Left ventricle myocardium inferior (tissue), 1 donor: ENCODE measurements at places on chromosomes 6 and 20. TPM values are rescaled to one million over a fixed set of nuclear protein-coding genes. Genes with fewer than 3 reads are reported as not detected.
A peak's percentile ranks its signal among the peaks of the same experiment; 100 is the strongest.

DNA sequence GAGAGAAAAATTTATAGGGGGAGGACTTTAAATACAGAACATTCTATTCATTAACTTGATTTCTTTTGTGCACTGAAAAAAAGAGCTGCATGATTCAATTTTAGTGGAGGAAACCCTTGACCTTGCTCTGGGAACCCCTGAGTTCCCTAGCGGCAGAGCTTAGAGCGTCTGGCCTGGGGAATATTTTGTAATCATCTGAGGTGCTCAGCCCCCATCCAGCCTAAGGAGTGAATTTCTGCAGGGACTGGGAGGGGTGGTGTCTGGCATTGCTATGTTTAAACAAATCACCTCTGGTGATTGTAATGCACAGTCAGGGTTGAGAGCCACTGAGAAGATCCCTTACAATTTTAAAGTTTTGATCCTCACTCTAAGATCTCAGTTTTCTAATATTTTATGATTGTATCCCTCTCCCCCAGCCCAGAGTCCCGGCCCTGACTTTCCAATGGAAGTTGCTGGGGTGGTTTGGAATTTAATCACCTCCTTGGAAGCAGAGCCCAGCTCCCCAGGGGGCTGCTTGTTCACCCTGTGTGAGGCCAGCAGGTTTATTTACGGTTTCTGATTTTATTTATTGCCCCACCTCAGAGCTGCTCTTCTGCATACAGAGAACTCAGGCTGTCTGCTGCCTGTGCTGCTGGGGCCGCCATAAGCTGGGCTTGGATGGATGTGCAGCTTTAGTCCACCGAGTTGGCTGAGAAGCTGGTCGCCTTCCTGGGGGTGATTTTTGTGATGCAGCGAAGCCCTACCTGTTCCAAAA lies 263.1 kb downstream of the LRFN2 start:
- DNase-seq = no peak

DNA sequence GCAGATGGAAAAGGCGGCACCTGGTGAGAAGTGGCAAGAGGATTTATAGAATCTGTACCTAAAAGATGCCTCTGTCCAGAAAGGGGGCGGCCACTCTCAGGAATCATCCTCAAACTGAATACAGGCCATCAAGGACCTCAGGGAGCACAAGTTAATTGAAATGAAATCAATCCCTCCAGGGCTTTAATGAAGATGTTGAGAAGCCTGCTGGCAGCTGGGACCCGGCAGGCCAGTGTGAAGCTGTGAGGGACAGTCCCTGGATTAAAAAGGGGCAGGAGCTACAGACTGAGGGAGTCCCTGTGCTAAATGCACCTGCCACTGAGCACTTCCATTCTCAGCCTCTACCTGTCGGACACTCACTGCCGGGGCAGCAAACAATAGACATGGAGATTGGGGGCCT lies 107.7 kb upstream of the GGTLC1 start:
- no peak for DNase-seq

DNA sequence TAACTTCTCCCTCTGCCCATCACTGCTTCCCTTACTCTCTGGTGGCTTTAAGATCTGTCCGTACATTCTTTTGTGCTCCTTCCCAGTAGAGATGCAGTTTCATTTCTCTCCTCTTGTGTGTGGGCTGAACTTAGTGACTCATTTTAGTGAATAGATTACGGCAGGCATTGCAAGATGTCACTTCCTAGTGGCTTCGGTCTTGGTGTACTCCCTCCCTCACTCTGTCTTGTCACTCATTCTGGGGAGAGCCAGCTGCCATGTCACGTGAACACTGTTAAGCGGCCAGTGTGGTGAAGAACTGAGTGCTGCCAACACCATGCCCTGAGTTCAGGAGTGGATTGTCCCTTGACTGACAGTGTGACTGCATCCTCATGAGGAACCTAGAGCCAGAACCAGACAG lies 115.9 kb downstream of the OTOR start:
- DNase-seq = no peak

DNA sequence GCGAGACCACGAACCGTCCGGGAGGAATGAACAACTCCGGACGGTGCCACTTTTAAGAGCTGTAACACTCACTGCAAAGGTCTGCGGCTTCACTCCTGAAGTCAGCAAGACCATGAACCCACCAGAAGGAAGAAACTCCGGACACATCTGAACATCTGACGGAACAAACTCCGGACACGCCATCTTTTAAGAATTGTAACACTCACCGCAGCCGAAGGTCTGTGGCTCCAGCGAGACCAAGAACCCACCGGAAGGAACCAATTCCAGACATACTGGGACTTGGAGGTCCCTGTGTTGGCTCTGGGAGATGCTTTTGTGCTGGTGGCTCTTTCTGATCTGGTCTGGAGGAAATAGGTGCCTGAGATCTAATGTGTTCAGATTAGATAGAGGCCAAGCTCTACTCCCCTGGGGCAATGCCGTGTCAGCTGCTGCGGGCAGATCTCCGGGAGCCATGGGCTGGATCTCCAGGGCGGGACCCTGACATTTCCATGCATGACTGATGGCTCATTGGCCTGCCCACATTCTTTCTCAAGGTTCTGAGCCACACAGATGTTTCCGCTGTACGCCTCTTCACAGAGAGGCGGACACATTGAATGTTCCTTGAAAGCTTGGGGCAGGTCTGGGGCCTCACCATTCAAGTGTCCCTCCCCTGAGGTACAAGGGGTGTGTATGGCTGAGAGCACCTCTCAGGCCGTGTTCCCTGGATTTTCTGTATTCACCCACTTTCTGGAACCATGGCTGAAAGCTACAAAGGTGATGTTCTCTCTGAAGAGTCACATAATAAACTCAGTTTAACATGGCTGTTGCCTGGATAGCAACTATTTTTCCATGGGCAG lies 29.3 kb downstream of the GMPR start:
- no peak for DNase-seq

GHRH gene
- 0.93 TPM for total RNA-seq

TPD52L2 gene
- 72.0 TPM for total RNA-seq

HFE gene
- 3.4 TPM for total RNA-seq

DNA sequence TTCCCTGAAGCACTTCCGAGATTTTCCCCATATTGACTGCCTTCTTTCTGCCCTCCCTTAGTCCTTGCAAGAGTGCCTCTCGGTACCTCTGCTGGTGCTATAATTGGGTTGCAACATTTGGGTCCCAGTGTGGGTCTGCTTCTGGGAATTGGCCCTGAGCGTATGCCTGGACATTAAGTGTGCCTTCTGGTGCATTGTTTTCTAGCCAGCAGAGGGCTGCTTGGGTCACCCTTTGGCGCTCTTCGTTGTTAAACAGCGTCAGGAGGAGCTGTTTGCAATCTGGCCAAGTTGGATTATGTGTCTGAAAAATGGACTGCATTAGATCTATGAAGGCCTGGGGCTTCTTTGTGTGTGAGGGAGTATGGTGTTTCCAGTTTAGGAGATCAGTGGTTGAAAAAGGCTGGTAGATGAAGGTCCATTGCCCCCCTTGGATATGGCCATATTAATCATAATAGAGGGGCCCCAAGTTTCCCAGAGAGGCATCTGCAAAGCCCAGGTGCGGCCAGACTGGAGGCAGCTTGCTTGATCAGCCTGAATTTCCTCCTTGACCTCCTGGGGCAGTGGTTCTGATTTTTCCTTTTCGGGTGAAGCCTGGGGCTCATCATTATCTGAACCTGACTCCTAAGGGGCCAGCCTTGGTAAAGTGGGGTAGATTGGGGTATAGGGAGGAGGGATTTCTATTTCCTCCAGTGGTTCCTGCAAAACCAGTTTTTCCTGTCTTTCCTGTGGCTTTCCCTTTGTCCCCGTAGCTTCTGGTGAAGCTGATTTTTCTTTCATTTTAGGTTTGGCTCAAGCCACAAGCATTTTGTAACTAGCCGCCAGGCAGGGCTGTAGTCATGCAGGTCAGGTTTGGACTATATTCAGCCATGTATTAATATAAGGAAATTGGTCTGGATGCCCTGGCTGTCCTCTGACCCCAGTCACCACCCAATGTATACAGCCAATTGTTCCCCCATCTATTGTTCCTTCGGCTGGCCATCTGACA lies 85.4 kb upstream of the GPR6 start:
- no peak for DNase-seq

DNA sequence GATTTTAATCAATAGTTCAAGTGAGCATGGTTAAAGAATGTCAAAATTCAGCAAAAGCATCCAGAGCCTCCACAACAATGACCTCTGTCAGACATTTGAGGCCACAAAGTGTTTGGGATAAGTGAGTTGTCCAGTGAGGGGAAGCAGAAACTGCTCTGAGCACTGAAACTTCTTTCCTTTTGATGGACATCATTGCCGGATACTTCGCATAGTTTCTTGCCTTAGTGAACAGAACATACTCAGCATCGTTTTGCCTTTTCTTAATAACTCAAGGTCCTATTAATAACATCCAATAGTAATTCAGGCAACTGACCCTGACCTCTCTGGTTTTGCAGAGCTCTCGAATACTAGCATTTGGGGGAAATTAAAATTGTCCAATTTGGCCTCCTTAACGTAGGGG lies 78.6 kb downstream of the EDN3 start:
- no peak for DNase-seq

C2 gene
- 9.7 TPM for total RNA-seq

GRCh38 chr6:139994998-139995397 lies 620.5 kb upstream of the CITED2 start:
- no peak for DNase-seq

GRCh38 chr6:153842491-153842890 lies 196.5 kb upstream of the OPRM1 start:
- no peak for DNase-seq

DNA sequence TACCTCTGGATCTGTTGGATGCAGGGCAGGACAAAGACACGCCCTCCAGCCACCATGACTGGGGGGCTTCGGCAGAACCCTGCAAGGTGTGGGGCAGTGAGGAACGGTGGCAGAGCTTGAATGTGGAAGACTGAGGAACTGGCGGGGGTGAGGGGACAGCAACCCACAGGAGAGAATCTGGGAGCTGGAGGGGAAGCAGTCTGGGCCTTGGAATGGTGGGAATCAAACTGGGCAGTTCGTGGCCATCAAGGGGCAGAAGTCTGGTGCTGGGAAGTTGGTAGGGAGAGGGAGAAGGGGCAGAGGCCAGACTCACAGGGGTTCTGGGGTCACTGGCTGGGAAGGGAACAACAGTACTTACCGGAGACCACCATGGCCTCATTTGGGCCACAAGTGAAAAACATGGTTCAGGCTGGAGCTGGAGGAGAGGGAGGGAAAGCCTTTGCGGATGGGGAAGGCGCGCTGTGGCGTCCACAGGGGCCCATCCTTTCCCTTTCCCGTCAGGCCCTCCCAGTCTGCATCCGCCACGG lies 635 bp downstream of the FLOT1 start:
- DNase-seq = peak; percentile 64

GRCh38 chr6:150261997-150262697 lies 106.7 kb upstream of the IYD start:
- no peak for DNase-seq

CNBD2 gene
- total RNA-seq = 3.7 TPM

PRND gene
- not detected for total RNA-seq

DNA sequence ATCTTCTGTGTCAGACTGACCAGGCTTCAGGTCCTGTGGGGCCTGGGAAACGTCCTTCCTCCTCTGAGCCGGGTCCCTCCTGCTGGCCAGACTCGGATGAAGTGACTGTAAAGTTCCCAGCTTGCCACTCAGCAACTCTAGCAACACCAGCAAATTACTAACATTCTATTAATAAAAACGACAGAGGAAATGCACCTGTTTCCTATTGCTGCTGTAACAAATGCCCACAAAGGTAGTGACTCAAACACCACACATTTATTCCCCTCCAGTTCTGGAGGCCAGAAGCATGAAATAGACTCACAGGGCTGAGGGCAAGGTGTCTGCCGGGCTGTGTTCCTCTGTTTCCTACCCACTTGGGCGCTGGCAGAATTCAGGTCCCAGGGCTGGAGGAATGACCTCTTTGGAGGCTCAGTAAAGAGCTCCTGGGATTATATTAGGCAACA lies 48.8 kb downstream of the CTCFL start:
- no peak for DNase-seq

- no peak for DNase-seq
Observed at GRCh38 chr20:24912397-24913075, 36.5 kb upstream of the CST7 start.

- DNase-seq = no peak
Observed at GRCh38 chr20:11540558-11540957, 377.1 kb upstream of the BTBD3 start.

DNA sequence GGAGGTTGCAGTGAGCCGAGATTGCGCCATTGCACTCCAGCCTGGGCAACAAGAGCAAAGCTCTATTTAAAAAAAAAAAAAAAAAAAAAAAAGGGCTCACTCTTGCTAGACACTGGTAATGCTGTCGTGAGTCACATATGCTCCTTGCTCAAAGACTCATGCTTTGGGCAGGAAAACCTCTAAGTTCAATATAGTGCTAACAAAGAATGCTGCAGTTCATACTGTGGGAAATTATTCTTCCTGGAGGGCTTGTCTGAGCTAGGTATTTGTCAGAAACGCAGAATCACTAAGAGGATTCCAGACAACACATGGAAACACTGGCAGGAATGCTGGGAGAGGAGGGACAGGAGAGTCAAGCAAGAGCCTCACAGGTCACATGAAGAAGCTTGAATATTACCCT lies 2.3 kb upstream of the LYRM2 start:
- no peak for DNase-seq
